Lung (tissue), 17 donors: ENCODE measurements at places on chromosomes 7 and 10. TPM values are rescaled to one million over a fixed set of nuclear protein-coding genes. Genes with fewer than 3 reads are reported as not detected.

The TFR2 gene
- total RNA-seq = 1.7 TPM

The RBP3 gene
- not detected for total RNA-seq

The CDCA7L gene
- total RNA-seq = 51.1 TPM

The RAB19 gene
- 3.2 TPM for total RNA-seq

The ZCWPW1 gene
- total RNA-seq = 5.6 TPM

The ITPRID1 gene
- total RNA-seq = 2.4 TPM

The HSPA12A gene
- 7.4 TPM for total RNA-seq

The CNTNAP2 gene
- 0.43 TPM for total RNA-seq

DNA sequence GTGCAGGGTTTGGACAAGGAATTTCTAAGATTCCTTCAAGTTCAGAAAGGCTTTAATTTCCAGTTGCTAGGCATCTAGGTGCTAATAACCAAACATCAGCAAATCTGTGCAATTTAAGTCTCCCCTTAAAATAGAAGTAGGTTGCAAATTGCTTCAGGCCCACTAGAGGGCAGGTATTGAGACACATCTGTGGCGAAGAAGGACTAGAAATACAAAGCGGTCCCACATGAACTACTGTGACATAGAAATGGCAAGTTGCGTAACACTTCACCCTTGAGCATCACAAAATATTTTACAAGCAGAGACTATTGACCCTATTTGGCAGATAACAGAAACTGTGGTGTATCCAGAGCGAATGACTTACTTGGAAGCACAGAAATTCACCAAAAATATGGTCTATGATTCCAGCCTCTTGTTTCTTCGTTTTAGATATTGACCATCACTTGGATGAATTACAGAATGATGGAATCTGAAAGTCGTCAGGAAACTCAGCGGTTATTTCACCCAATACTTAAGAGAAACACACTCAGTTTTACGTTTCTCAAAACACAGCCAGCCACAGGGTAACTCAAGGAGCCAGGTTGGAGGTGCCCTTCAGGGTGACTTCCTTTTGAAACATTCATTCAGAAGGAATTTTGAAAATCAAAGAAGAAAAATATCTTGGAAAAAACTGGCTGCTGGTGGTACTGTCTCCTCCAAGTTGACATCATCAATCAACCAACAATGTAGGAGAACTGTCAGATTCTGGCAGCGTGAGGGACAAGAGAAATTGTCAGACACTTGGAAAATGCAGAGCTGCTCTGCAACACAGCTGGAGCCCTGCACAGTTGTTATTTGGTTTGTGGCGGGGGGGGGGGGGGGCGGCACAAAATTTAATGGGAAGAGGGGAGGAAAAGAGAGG, 256.3 kb upstream of the MINDY3 start:
- DNase-seq = no peak

DNA sequence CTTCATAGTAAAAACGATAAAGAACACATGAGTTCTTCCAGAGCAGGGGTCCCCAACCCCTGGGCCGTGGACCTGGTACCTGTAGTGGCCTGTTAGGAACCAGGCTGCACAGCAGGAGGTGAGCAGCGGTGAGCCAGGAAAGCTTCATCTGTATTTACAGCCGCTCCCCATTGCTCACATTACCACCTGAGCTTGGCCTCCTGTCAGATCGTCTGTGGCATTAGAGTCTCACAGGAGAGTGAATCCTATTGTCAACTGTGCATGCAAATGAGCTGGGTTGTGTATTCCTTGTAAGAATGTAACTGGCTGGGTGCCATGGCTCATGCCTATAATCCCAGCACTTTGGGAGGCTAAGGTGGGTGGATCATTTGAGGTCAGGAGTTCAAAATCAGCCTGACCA, 229.5 kb downstream of the CNTNAP2 start:
- DNase-seq = no peak

- peak; percentile 9 for DNase-seq
Observed at GRCh38 chr10:24579906-24580305, 143.8 kb downstream of the ARHGAP21 start.

DNA sequence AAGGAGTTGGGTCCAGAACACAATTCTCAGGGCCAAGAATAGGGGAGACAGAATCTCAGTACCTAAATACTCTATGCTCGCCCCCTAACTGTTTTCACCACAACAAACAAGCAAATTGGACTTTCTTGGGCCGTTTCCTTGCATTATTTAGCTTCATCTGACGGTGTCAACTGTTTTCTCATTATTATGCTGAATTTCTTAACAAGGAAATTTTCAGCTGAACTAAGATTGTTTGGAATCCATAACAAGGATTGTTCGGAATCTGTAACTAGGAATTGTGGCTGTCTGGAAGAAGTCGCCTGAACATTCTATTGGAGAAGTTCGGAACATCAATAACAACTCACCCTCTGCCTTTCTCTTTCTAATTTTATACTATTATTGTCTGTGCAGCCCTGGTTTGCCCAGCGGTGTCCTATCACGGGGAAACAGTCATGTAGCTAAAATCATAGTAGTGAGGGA, 15.5 kb upstream of the DLX6 start:
- no peak for DNase-seq

GRCh38 chr7:14639801-14640200, 262.8 kb downstream of the DGKB start:
- no peak for DNase-seq

GRCh38 chr10:91006001-91006751, 85.3 kb upstream of the ANKRD1 start:
- peak; percentile 67 for DNase-seq

GRCh38 chr7:149494738-149495368, 2.8 kb downstream of the ZNF746 start:
- DNase-seq = peak; percentile 87

DNA sequence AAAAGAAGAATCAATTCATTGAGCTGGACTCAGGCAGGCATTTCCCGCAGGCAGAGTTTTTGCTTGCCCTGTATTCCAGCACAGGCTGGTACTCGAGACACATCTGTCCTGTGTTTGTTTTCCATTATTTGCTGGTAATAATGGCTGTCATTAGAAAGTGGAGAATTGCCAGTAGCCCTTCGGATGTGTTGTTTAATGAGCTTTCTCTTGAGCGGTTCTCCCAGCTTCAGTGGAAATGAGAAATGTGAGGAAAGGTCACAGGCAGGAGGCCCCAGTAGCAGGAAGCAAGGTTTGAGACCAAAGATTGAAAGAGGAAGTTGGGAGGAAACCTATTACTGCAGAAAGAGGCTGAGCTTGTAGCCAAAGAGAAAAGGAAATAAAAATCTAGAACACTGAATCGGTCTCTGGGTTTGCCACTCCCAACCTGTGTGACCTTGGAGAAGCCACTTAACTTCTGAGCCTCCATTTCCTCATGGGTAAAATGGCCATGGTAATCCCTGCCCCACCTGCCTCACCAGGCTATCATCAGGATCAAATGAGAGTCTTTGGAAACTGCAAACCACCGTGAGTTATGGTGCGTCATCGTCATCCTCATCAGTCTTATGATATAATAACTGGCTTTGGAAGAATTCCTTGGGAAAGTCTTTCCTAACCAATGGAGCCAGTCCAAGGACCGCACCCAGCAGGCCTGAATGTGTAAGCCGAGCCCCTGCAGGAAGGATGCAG, 67.7 kb downstream of the TACR2 start:
- no peak for DNase-seq

DNA sequence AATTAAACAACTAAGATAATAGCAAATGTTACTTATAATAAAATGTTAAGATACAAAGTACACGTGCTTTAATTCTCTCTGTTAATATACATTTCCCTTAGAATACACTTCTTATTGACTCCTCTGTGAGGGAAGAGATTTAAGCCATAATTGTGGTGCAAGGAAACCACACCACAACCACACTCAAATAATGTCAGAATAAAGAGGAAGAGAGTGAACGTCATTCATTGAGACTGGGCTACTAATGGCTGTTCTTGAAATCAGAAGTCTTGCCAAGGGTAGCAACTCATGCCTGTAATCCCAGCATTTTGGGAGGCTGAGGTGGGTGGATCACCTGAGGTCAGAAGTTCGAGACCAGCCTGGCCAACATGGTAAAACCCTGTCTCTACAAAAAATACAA, 10.0 kb downstream of the FAM171A1 start:
- no peak for DNase-seq
